ENCODE measurements at places on chromosomes 1 and 21.

DNA sequence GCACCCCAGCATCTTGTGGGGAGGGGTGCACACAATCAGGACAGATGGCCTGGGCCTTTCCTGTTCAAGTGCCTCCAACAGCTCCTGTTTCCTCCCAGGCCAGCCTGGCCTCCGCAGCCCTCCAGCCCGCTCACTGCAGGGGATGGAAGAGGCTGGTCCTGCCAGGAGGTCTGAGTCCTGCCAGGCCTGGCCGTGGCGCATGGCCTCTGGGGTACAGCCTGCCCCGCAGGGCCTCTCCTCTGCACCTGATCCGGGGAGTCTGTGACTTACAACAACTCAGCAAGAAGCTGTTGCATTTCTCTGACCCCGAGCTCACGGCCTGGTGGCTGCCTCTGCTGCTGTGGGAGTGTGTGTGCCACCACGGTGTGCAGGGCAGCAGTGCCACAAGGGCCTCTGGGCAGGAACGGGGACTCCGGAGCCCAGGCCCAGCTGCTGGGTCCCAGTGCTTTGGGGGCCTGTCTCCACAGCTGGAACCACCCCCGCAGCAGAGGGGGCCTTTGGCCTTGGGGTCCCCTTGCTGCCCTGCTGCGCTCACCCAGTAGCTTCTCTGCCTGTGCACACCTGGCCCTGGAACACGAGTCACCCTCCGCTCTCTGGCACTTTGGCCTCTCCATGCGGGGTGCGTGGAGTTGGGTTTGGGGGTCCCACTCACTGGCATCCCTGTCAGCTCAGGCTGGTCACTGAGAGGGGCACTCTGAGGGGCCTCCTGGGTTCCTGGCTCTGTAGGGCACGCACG, 17.4 kb upstream of the LRRC3 start:
- DNase-seq = no peak

DNA sequence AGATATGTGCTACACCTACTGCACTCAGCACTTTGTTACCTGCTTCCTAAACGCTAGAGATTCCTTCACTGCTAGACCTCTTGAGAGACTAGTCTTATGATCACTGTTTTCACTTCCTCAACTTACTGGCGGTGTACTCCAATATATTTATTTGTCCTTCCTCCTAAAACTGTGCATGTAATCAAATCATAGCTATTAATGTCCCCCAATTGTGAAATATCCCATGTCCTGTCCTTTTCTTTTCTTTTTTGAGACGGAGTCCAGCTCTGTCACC, 3.4 kb downstream of the SOAT1 start:
- DNase-seq = no peak

- peak; percentile 49 for DNase-seq
Observed at GRCh38 chr1:171422511-171422910, 62.8 kb upstream of the PRRC2C start.

- peak; percentile 54 for DNase-seq
Observed at GRCh38 chr1:61293197-61293596, 210.8 kb downstream of the NFIA start.

DNA sequence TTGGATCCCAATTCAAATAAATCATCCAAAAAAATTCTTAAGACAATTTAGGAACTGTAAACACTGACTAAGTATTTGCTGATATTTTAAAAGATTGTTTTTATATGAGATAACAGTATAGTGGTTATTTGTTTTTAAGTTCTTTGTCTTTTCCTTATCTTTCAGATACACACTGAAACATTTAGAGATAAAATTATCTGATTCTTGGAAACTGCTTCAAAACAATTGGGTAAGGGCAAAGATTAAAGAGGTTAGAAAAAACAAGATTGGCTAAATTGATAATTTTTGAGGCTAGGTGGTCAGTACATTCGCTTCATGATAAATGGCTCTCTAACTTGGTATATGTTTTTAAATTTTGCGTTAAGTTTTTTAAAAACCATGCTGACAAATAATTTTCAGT, 117.3 kb downstream of the PSMG1 start:
- DNase-seq = no peak

GRCh38 chr1:33649759-33650158, 177.3 kb downstream of the ZSCAN20 start:
- no peak for DNase-seq

DNA sequence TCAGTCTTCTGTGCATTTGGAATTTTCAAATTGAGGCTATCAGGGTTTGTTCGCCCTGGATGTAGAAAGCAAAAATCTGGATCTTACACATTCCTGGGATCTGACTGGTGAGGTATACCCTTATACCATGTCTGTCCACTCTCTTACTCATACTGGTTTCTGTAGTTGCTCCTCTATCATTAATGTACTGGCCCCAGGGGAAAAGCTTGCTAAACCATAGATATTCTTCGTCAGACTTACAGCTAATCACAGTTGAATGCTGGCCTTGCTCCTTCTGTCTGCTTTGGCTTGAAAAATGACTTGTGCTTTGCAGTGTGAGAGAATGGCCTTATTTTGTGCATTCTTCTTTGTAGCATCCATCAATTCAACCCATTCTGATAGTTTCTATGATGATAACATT, 30.5 kb downstream of the TBCE start:
- DNase-seq = peak; percentile 78

DNA sequence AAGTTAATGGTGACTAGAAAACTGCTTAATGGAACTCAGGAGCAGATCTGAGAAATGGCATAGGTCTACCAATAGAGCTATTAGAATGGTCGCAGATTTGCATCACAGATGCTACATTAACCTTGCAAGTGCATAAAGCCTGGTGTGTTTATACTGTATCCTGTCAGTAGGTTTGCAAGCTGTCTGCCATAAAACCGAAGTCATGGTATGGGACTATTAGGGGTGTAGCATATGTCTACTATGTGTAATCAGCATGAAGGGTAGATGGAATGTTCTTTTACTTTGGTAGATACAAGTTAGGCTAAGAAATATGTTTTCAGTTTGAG, 574.2 kb upstream of the ADGRL2 start:
- no peak for DNase-seq

Data from iris pigment epithelial cell (primary cell).